Inflammatory macrophage treated with lipopolysaccharide for 1 hour (primary cell): ENCODE measurements at places on chromosomes 12 and 14.

DNA sequence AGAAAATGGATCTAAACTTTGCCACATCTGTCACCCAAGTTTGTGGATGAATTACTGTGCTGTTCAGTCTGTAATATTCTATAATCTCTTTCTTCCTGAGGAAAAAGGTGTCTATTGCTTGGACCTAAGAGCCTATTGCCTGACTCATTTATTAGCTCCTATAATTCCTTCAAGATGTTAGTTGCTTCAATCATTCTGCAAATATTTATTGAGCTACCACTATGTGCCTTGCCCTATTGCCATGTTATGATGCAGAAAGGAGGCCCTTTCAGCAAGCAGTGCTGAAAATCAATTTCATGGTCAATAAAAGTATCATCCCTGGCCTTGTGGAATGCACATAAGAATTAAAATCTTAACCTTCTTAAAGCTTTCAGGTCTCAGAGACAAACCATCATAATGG lies 113.6 kb downstream of the CCER1 start:
- no peak for DNase-seq

GRCh38 chr14:101364503-101365328 lies 196.6 kb upstream of the DIO3 start:
- no peak for DNase-seq

- DNase-seq, result no peak
These were observed 12.5 kb upstream of the SMCO3 start for GRCh38 chr12:14826491-14826890.

- no peak for DNase-seq
These were observed 137.2 kb upstream of the ARHGAP5 start for GRCh38 chr14:31939934-31940333.

- DNase-seq, result no peak
These were observed 18.9 kb downstream of the TMEM120B start for GRCh38 chr12:121731473-121731872.

GRCh38 chr12:81300454-81300853 lies 222.6 kb downstream of the ACSS3 start:
- no peak for DNase-seq

DNA sequence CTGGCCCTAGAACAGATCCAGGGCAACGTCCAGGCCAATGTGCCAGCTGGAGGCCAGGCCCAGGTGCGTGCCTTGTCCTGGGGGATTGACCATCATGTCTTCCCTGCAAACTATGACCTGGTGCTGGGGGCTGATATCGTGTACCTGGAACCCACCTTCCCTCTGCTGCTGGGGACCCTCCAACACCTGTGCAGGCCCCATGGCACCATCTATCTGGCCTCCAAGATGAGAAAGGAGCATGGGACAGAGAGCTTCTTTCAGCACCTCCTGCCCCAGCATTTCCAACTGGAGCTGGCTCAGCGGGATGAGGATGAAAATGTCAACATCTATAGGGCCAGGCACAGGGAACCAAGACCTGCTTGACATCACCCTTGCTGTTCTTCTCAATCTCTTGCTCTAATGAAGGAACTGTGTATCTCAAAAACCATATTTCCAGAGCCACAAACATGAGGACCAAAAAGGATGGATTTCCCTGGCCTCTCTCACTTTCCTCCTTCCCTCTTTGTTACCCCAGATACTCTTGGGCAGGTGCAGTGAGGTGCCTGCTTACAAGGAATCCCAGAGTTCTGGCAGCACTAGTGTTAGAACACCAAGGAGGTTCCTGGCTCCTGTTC lies 2.2 kb upstream of the TSFM start:
- DNase-seq, result no peak

DNA sequence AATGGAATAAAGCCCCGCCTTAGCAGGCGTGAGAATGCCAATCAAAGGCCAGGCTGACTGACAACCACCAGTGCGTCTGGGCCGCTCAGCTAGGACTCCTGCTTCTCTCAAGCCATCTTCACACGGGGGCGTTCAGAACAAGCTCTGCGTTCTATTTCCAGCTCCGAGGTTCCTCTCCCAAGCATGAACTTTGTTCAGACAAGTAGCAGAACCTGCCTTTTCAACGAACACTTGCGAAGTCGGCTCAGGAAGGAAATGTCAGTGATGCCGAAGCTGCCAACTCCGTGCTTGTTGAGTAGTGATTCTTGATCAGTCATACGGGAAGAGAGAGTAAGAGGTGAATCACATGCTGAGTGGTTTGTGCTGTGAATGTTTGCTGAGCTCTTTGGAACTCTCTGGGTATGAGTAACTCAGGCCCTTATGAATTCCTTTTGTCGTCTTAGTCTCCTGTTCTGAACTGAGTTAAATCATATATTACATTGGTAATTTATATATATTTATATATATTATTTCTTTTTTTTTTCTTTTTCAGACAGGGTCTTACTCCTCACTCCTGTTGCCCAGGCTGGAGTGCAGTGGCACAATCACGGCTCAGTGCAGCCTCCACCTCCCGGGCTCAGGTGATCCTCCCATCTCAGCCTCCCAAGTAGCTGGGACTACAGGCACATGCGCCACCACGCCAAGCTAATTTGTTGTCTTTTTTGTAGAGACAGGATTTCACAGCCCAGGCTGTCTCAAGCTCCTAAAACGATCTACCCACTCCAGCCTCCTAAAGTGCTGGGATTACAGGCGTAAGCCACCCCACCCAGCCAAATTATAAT lies 29.4 kb upstream of the BCL7A start:
- DNase-seq, result peak; percentile 69

- no peak for DNase-seq
These were observed 4.4 kb downstream of the AVIL start for GRCh38 chr12:57813971-57814772.

DNA sequence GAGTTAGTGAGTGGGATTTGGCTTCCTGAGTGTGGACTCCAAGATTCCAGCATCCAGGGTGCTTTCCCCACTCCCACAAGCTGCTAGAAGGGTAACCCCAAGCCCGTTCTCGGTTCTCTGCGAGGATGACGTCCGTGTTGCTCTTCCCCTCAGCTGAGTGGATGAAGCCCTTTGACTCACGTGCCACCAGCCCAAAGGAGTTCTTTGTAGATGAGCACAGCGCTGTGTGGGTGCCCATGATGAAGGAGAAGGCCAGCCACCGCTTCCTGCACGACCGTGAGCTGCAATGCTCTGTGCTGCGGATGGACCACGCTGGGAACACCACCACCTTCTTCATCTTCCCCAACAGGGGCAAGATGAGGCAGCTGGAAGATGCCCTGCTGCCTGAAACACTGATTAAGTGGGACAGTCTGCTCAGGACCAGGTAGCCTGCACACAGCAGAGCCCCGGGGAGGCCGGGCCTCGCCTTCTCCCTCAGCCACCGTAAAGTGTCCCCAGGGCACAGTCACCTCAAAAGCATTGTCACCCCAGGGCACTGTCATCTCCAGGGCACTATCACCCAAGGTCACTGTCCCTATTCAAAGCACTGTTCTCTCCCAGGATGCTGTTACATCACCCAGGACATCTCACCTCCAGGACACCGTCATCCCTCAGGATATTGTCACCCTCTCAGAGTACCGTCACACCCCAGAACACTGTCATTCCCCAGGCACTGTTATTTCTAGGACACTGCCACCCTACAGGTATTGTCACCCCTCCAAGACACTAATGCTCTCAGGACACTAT lies 31.3 kb downstream of the SERPINA3 start:
- no peak for DNase-seq

DNA sequence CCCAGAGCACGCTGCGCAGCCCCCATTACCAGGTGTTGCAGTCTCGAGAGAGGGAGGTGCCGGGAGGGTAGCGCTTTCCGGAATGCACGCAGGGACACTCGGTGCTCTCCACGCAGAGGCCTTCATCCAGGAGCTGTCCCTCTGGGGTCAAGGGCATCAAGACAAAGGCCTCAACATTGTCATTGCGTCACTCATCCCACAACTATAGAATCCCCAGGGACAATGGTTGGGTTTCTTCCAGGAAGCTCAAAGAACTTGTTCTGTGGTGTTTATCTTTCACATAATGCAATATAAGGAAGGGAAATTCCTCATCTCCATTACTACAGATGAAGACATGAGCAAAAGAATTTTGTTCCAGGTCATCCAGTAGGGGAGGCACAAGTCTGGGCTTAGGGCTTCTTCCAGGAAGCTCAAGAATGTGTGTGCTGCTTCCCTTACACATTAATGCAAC lies 52.1 kb downstream of the VWF start:
- DNase-seq, result no peak

- DNase-seq, result peak; percentile 51
These were observed 170.5 kb downstream of the NDUFA12 start for GRCh38 chr12:94832780-94833681.

DNA sequence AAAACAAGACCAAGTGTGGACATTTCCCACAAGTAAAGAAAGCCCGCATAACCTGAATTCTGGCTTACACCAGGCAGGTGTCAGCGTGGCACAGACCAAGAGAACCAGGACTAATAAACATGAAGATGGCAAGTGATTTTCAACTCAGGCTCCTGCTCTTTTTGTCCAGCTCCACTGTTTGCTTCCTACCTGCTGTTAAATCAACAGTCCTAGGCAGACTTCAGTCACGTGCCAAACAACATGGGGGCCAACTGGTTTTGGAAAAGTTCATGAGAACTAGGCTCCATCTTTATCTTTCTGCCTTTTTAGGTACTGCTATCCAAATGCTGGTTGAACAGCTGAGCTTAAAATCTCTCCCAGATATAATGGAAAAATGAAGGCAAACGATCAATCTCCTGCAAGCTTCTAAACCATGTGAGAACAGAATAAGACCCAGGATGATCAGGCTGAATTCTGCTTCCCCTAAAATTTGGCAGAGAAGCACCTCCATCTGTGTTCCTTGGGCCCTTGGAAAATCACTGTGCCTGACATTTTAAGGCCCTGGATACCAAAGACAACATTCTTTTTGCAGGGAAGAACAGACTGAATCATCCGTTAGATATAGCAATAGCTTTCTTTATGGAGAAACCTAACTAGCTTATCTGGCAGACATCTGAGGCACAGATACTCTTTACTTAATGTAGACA lies 215.6 kb upstream of the USP15 start:
- no peak for DNase-seq

- peak; percentile 83 for DNase-seq
These were observed 9.5 kb downstream of the ACIN1 start for GRCh38 chr14:23085458-23085857.

- DNase-seq, result peak; percentile 68
These were observed 652 bp upstream of the SELPLG start for GRCh38 chr12:108634341-108634751.

DNA sequence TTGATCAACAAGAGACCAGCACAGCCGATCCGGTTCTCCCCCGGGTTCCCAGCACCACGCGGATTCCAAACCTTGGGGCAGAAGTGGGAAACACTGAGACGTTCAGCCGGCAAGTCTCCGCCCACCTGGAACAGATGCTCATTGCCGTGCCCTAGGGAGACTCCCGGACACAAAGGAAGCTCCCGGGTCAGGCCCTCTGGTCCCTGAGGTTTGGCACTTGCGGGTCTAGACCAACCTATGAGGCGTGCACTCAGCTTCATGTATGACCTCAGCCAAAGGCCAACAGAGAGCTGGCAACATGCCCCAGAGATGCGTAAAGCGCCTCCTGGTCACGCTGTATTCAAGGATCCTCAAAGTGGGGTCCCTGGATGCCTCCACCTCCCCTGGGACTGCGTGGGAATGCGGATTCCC lies 2.5 kb downstream of the RIMBP2 start:
- no peak for DNase-seq

- no peak for DNase-seq
These were observed 30.0 kb downstream of the CEP83 start for GRCh38 chr12:94429633-94430032.

GRCh38 chr14:29459531-29459930 lies 468.1 kb downstream of the PRKD1 start:
- no peak for DNase-seq

DNA sequence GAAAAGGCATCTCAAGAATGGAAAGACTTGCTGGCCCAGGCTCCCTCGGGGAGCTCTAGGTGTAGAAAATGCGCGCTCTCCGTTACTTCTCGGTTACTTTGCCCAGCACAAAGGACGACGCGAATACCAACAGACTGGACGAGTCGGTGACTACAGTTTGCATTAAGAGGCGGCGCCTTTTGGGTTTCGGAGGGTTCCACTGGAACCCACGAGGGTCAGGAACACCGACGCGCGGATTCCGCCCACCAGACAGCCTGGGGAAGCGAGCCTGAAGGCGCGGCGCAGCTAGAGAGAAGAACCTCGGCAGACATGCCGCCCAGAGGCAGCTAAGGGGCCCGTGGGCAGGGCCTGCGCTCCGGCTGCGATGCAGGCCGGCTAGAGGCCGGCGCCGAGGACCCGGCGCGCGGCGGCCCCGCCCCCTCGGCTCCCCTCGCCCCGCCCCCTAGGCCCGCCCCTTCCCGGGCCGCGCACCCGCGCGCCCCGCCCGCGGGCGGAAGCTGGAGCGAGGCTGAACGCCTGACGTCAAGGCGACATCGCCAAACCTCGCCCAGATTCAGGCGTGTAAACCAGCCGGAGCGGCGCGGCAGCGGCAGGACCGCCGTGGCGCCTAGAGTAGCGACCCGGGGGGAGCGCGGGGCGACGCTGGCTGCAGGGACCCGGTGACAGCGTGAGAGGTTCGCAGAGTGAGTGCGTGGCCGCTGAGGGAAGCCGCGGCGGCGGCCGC lies at the start of gene RAP1B:
Gene RAP1B (plus strand): TSS at position 530 of the 724 bp plus-strand sequence. CDS start 37,826 bp downstream, outside the sequence.
- peak; percentile 91 for DNase-seq

DNA sequence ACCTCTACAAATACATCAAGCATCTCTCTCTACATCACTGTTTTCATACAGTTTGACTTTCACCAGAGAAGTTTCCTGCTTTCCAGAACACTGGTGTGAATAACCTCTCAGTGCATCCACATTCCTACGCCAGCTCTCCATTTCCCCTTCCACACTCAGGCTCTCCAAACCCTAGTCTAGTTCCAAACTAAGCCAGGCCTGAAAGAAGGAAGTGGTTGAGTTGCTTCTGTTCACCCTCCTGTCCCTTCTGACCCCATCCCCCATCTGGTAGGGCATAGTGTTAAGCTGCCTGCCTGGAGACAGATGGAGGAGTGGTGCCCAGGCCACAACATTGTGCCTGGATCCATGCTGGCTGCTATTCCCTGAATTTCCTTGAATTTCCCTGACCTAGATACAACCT lies 132.4 kb downstream of the GPR65 start:
- no peak for DNase-seq

GRCh38 chr12:124994437-124994975 lies 1.1 kb downstream of the BRI3BP start:
- DNase-seq, result peak; percentile 18

DNA sequence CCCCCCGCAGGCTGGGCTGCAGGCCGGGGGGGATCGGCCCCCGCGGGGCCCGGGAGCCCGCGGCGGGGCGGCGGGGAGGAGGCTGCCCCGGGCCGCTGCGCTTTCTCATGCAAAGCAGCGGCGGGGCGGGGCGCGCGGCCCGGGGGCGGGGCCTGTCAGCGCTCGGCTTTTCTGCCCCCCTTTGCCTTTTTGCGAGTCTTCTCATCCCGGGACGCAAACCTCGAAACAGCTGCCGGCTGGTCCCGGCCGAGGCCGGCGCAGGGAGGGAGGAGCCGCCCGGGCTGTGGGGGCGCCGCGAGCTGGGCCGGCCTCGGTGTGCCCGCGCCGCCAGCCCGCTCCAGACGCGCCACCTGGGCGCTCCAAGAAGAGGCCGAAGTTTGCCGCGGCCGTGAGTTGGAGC lies at the start of gene FZD10:
Gene FZD10 (plus strand): TSS at position 198 of the 400 bp plus-strand sequence. CDS start 479 bp downstream, outside the sequence.
- no peak for DNase-seq
